ENCODE measurements at places on chromosomes 7 and 10.

GRCh38 chr10:18400201-18400905, 251.0 kb downstream of the NSUN6 start:
- DNase-seq, result no peak

DNA sequence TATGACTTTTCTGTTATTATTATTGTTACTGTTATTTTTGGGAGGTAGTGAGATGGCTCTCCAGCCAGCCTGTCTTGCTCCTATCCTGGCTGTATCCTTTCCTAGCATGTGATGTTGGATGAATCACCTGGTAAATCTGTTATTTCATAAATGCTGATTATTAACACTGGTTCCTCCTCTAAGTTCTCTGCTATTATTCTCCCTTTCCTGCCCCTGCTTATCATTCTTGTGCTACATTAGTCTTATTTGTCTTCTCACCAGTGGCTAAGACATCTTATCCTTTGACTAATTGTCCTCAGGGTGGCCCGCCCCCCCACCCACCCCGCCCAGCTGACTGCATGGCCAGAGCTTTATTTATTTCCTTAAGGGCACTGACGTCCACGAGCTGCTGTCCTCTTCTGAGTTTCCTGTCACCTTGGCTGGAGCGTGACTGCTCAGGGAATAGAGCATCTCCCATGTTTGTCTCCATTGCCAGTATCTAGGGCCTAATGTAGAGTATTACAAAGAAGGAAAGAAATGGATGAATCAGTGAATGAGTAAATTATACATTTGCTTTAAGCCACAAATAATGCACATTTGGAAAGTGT, 110.1 kb upstream of the KLF6 start:
- peak; percentile 72 for DNase-seq

- no peak for DNase-seq
These were observed 87.1 kb downstream of the NKX6-2 start for GRCh38 chr10:132698761-132699391.

DNA sequence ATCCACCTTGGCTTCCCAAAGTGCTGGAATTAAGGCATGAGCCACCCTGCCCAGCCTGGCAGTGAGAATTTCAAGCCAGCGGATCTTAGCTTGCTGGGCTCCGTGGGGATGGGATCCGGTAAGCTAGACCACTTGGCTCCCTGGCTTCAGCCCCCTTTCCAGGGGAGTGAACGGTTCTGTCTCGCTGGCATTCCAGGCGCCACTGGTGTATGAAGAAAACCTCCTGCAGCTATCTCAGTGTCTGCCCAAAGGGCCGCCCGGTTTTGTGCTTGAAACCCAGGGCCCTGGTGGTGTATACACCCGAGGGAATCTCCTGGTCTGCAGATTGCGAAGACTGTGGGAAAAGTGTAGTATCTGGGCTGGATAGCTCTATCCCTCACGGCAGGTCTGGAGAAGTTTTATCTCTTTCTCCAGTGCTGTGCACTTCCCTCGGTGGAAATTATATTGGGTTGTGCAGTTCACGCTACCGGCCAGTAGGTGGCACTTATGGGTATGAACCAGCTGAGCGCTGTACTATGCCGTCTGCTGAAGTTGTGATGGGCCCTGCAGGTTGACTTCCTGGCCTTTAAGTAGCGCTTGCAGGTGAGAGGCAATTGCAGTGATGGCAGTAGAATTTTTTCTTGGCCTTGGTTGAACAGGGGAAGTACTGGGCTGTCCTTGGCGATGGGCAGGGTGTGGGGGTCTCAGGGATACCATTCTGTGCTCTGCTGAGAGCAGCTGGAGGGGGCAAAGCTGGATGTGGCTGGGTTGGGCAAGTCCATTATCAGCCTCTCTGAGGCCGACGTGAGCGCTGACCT, 138.0 kb upstream of the MTPN start:
- DNase-seq, result peak; percentile 61

- no peak for DNase-seq
These were observed 40.5 kb downstream of the HTR7 start for GRCh38 chr10:90817128-90817889.

- DNase-seq, result no peak
These were observed 11.0 kb upstream of the CRPPA start for GRCh38 chr7:16432425-16432731.

DNA sequence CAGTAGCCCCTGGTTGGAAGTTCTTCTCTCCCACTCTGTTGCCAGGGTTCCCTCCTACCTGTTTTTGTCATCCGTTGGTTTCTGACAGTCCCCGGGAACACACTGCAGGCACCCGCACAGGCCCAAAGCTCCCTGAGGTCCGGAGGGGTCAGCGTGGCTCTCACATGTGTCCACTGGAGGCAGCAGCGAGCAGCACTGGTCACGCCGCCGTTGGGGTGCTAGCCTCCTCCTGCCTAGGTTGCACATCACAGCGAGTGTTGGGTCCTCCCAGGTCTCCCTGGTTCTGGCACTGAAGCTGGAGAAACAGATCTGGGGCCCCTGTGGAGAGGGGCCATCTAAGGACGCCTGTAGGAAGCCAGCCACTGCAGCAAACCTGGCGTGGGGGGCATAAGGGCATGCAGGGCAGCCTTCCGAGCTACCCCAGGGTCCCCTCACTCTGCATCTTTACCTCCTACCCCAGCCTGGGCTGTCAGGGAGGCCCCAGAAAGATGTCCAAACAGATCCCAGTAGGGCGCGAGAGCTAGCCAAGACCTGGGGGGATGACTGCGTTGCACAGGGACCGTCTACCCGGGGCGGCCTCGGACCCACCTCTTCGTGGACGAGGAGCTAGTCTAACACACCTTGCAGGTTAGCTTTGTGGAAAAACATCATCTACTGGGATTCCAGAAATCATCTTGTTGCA, 28.9 kb downstream of the LRRC27 start:
- no peak for DNase-seq

- no peak for DNase-seq
These were observed 3.4 kb upstream of the CDK13 start for GRCh38 chr7:39946693-39947092.

- DNase-seq, result no peak
These were observed 162.4 kb downstream of the TNS3 start for GRCh38 chr7:47419471-47419870.
